NCI-H1930 (cell line): ENCODE measurements at places on chromosomes 5 and 9.

GRCh38 chr9:36007316-36007708, 29.4 kb upstream of the RECK start:
- no peak for DNase-seq

DNA sequence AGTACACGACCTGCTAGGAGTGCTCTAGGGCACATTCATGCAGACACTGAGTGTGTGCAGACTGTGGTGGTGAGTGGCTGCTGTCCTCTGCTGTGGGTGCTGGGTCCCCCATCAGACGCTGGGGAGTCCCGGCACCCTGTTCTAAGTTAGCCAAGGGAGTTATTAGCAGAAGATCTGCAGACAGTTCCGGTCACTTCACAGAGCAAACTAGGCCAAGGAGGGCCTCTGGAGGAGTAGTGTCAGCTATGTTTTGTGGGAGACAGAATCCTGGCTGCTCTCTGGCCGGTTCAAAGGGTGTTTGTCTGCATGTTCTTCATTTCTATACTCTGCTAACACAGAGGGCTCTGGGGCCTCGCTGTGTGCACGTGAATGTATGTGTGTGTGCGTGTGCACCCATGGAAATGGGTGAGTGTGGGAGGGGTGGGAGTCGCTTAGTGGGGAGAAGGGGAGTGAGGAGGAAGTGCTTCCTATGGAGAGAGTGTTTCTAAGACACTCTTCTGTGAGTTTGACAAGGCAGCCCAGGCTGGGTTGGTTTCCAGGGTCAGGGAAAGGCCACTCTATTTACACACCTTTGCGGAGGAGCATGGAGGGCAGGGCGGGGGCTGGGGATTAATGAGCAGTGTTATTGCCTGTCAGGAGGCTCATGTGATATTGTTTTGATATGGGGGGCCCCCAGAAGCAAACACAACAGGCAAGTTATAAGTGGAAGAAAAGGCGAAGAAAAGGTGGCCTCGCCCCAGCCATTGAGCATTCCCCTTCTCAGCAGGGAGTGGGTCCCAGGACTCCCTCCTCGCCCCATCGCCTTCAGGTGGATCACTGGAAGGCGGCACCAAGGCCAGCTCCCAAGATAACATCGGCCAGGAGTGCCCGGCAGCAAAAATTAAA, 68.9 kb downstream of the MACROH2A1 start:
- DNase-seq = no peak

- DNase-seq = peak; percentile 1
These were observed 624 bp downstream of the FBXW11 start for GRCh38 chr5:172005708-172006320.

DNA sequence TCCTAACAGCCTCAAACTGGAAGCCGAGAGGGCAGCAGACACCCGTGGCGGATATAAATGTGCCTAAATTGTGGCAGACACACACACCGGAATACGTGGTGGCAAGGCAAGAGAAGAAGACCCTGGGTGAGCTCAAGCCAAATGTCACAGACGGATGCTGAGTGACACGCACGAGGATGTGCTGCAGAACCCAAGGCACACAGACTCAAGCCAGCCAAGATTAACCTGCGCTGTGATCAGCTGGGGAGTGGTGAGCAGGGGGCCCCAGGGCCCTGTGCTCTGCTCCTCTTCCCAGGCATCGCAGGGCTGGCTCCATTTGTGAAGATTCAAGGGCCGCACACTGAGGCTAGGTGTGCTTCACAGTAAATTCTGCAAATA, 16.4 kb downstream of the SEMA4D start:
- DNase-seq = no peak

- DNase-seq = no peak
These were observed 4.4 kb upstream of the COL5A1 start for GRCh38 chr9:134637241-134637640.

- DNase-seq = no peak
These were observed 3.7 kb downstream of the B4GALT7 start for GRCh38 chr5:177603631-177604030.

DNA sequence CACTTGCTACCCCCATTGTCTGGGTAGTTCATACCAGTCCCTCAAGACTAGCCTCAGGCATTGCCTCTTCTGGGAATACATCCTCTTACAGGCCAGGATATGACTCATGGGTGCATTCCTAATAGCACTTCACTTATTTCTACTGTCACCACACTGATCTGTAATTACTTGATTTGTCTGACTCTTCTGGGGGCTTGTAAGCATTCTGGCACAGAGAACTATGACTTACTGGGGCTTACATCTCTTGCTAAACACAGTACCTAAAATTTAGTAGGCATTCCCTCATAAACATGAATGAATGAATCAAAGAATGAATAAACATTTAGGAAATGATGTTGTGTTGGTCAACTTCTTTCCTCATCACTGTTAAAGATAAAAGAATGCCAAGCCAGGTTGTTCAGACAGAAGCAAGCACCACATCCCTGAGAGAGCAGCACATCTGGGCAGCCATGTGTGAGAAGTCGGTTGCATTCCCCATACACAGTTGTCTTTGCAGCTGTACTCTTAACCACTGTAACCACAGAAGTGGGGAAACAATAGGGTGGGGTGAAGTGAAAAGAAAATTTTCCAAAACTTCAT, 27.6 kb downstream of the IL7R start:
- no peak for DNase-seq

DNA sequence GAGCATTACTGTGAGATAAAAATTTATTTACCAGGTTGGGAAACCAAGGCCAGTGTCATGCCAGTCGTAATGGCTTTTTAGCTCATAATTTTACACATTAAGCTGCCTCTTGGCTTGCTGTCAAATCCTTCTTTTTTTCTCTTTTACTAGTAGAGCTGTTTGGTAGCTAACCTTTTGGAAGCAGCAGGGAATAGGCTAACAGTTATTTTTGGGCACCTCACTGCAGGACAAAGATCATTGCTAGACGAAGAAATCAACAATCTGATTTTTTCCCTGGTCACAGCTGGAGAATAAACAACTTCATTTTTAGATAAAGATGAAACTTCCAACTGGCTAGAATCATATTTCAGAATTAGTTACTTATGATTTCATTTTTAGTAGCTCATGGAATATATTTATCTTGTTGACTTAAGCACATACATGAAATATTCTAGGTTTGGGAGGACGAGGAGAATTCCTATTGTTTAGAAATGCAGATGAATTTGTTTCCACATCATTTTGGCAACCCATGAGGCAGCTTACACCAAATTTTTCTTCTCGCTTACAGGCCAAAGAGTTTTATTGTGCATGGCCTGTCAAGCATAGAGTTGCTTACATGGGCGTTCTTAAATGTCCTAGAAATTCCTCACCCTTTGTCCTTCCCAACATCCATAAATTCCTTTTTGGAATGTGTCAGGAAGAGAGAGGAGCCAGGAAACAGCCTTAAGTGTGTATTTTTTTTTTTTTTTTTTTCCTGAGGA, 19.6 kb downstream of the TNC start:
- DNase-seq = no peak

DNA sequence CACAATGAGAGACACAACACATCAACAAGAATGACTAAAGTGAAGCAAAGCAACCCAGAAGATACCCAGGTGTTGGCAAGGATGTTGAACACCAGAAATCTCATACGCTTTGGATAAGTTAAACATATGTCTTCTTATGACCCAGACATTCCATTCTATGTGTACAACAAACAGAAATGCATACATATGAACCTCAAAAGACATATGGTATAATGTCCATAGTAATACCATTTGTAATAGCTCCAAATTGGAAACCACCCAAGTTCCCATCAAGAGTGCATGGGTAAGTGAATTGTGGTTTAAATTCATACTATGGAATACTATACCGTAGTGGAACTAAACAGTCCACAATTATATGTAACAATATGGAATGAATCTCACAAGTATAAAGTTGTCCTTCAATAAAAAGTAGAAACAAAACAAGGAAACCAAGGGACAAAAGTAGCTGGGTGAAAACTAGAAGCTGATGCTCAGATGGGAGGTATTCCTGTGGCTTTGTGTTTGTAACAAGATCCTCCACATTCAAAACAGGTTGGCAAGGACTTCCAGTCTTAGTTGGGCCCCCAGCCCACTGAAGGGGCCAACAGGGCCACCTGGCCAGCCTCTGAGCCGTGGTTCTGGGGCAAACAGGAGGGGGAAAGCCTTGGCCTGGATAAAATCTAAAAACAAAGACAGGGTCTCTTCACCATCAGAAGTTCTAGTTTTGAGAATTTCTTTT, 171.8 kb upstream of the PITX1 start:
- DNase-seq = no peak

DNA sequence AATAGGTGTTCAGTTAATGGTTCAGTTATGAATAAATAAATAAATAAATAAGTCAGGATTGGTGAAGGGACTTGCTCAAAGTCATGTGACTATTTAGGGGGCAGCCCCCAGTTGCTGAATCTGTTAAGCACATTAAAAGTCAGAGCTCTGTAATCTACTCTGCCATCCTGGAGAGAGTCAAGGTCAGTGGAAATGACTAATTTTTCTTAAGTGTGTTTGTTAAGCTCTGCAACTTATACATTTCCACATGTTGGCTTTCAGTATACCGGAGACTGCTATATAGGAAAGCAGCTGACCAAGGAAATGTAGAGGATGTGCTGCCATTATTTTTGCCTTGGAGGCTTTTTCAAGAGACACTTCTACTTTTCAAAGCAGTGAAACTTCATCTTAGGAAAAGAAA, 57.9 kb downstream of the KIAA1958 start:
- DNase-seq = no peak

GRCh38 chr5:126897851-126898630, 121.1 kb downstream of the LMNB1 start:
- DNase-seq = no peak

DNA sequence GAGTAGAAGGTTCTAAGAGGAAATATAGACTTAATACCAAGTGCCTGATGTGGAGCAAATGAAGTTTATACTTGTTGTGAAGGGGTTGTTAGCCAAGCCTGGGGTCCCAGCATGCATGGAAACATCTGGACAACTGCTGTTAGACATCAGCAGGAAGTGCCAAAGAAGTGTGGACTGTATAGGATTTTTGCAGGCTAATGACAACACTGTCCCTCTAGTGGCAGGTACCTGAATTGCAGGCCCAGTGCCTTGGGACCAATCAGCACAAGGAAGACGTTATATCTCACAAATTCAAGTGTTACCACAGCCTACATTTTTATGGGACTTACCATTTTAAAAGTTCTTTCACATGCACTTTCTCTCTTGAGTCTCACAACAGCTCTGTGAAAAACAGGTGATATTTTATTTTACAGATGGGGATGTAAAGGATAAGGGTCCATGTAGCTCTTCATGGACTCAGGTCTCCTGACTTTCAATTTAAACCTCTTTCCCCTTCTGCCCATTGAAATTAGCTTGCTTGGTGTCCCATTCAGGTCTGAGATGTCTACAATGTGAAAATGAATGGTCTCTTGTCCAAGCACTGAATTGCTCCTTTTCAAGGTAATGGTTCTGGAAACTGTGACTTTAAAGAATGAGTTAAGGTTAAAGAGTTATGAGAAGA, 89.0 kb upstream of the MAP1B start:
- no peak for DNase-seq

GRCh38 chr5:86964889-86965288, 302.8 kb upstream of the RASA1 start:
- no peak for DNase-seq

DNA sequence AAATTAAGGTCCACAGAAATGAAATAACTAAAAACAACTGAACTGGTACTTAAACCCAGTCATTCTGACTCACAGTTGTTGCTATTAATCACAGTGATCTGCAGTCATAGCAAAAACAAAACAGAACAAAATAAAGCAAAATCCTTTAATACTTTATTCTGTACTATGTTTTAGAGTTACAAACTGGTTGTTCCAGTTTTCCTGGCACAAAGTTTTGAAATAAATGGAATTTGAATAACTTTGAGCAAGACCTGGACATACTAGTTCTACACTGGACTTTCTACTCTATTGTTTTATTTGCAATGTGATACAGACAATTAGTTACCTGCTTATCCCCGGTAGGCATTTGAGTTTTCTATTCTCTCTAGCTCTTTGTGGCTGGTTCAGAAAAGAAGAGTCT, 147.9 kb downstream of the DMRT2 start:
- DNase-seq = no peak

DNA sequence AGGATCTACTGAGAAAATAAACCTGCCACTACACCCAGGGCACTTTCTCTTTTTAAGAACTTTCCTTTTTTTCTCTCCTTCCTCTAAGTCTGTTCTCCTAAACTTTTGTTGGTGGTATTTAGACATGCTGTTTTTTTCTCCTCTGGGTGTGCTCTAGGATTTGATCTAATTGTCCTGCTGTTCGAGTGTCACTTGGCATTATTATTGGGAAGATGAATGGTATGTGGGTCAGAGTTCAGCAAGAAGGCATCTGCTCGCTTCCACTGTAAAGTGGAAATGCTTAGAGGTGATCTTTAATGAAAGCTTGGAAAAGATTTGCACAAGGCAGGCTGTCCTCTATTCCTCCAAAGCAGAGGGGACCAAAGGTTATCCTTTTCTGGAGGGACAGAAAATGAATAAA, 1.3 kb upstream of the PLPPR1 start:
- DNase-seq = no peak

DNA sequence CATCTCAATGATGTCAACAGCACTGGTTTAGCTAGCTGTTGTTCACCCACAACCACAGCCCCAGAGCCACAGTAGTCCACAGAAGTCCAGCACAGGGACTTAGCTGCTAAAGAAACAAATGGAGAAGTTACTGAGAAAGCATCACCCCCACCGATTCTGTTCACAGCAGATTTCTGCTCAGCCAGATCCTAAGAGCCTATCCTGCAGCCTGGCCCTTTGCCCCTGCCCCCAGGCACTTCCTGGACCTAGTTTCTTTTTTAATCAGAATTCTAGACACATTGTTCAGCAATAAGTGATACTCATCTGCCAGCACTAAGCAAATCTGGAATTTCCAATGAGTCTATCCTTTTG, 7.4 kb downstream of the B4GALT1 start:
- DNase-seq = no peak

- DNase-seq = no peak
These were observed 391.8 kb downstream of the PRELID2 start for GRCh38 chr5:145443366-145443765.

- DNase-seq = no peak
These were observed 17.9 kb downstream of the PDZD2 start for GRCh38 chr5:31656806-31657205.

GRCh38 chr5:29780401-29780800, 1413.1 kb upstream of the CDH6 start:
- DNase-seq = no peak

DNA sequence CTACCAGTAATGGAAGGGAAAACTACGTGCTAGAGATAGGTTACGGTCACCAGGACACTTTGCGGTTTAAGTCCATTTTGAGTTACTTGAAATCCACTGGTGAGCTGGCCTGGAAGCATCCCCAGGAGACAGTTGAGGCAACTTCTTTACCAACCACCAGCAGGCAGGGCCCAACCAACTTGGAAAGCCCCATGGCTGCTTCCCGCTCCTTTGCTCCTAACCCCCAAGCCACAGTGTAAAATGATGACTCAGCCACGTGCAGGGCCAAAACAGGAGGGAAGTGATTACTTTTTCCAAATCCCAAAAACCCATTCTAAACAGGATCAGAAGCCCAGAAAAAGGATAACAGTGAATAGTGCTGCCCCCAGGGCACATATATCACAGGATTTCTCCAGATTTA, 87.4 kb downstream of the PAX5 start:
- DNase-seq = no peak
